KBM-7 (cell line): ENCODE measurements at places on chromosomes 1 and 21.
A peak's percentile ranks its signal among the peaks of the same experiment; 100 is the strongest.

DNA sequence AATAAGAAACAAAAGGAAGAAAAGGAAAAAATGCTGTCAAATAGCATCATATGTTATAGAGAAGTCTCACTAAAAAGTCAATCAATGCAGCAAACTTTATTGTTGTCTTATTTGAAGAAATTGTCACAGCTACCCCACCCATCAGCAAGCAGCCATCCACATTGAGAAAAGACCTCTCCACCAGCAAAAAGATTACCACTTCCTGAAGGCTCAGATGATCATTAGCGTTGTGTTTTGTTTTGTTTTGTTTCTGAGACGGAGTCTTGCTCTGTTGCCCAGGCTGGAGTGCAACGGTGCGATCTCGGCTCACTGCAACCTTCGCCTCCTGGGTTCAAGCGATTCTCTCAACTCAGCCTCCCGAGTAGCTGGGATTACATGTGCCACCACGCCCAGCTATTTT is 29.0 kb downstream of the ATP2B4 start:
- DNase-seq = no peak

DNA sequence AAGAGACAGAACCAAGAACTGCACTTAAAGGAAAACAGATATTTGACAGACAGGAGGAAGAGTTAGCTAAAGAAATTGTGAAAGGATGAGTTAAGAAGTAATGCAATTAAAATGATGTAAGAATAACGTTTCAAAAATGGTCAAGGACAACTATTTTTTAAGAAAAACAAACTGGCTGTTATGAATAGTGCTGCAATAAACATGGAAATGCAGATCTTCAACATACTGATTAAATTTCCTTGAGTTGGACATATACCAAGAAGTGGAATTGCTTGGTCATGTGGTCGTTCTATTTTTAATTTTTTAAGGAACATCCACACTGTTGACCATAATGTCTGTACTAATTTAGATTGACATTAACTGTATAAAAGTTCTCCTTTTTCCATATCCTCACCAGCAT is 23.1 kb upstream of the PHTF1 start:
- no peak for DNase-seq

- peak; percentile 37 for DNase-seq
These were observed 22.7 kb downstream of the UTP25 start for GRCh38 chr1:209850342-209850979.

DNA sequence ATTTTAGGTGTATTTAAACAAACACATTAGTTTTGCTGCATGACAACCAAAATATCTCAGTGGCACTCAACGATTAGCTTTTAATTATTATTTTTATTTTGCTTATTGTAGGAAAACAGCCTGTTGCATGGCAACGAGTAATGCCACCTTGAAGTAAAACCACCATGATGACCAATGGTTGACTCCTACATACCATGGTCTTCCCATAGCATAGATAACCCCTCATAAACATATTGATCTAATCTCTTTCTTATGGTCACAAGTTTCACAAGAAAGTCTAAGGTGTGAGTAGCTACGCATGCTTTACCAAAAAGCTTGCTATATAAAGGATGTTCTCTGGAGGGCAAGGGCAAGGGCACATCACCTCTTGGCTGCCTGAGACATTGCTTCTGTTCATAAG is 61.5 kb upstream of the PTBP2 start:
- no peak for DNase-seq

- DNase-seq = no peak
These were observed 2.3 kb downstream of the ATP1A1 start for GRCh38 chr1:116375148-116375886.

GRCh38 chr1:165259706-165260428 is 96.6 kb downstream of the LMX1A start:
- no peak for DNase-seq

GRCh38 chr1:54137534-54138061 is 15.2 kb downstream of the CDCP2 start:
- DNase-seq = peak; percentile 61

- DNase-seq = peak; percentile 30
These were observed 554 bp downstream of the ZNF281 start for GRCh38 chr1:200409203-200409760.

DNA sequence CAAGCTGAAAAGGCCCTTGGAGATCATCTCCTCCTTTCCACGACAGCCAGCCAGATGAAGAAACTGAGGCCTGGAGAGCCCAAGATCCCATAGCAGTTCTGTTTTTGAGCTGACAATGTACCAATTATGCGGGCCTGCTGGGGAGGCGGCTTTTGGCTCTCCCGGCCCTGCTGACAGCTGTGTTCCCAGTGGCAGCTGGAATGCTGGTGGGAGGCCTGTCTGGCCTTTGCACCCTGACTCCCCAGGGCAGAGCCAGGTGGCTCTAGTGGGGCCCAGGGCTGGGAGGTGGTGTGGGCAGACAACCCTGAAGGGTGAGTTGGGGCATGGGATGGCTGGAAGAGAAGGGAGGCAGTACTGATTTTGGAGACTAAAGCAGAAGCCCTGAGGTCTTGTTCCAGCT is 30.7 kb upstream of the WASF2 start:
- DNase-seq = no peak

DNA sequence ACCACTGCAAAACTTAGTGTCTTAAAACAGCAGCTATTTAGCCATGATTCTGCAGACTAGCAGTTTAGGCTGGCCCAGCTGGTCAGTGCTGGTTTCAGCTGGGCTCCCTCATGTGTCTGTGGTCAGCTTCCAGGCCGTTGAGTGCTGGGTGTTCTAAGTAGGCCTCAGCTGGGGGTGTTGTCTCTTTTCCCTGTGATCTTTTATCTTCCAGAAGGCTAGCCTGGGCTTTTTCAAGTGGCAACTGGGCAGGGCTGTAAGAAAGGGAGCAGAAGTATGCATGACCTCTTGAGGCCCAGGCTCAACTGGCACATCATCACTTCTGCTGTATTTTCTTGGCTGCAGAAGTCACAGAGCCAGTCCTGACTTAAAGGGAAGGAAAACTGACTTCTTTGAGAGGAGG is 136.1 kb downstream of the KIF26B start:
- no peak for DNase-seq

DNA sequence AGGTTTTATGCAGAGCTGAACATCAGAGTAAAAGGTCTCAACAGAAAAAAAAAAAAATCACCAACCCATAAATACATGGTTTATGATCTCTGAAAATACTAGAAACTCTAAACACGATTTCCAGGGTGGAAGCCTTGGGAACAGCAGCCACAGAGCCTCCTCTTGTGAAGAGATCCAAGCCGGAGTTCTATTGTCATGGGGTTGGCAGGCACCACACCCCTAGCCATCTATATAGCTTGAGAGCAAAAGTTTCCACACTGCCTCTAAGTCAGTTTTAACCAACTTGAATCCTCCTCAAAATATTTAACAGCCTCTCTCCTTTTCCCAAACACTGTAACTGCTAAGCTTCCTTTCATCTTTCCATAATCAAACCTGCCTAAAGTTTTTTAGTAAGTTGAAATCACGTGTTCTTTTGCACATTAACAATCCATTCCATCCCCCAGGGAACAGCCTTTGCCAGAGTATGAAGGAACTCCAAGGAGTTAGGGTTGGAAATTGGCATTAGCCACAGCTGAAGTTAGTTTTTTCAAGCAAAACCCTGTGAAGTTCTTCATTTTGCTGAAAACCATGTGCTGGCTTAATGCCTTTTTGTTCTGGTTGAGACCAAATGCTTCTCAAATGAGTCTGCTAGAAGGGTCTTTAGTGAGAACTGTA is 13.8 kb upstream of the SEC16B start:
- DNase-seq = no peak

GRCh38 chr1:81228926-81229325 is 571.8 kb upstream of the ADGRL2 start:
- no peak for DNase-seq

GRCh38 chr21:34942911-34943310 is 106.2 kb downstream of the RUNX1 start:
- DNase-seq = peak; percentile 67

GRCh38 chr1:18960821-18961220 is 4.3 kb upstream of the IFFO2 start:
- no peak for DNase-seq

- DNase-seq = no peak
These were observed 1571.3 kb upstream of the PRMT6 start for GRCh38 chr1:105485207-105485606.

GRCh38 chr1:51523931-51524330 is 4.9 kb upstream of the EPS15 start:
- no peak for DNase-seq

- peak; percentile 51 for DNase-seq
These were observed 9.8 kb upstream of the GJA8 start for GRCh38 chr1:147892731-147893214.

DNA sequence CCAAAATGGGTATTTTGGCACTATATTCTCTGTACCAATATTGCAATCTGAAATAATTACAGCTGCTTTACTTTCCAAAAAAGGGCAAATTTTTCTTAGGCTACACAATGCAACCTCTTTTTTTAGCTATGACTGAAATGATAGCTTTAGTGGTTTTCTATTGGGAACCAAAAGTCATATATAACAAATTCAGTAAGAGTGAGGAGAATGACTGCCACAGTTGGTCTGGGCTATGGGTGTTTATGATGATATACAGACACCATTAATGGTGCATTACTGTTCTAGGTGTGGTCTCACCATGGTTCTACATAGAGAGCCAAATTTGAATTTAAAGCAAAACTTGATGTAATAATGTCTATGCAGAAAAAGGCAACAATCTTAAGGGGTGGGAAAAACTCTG is 72.3 kb upstream of the PTBP2 start:
- DNase-seq = no peak

GRCh38 chr1:82391712-82392111 is 591.0 kb downstream of the ADGRL2 start:
- no peak for DNase-seq

DNA sequence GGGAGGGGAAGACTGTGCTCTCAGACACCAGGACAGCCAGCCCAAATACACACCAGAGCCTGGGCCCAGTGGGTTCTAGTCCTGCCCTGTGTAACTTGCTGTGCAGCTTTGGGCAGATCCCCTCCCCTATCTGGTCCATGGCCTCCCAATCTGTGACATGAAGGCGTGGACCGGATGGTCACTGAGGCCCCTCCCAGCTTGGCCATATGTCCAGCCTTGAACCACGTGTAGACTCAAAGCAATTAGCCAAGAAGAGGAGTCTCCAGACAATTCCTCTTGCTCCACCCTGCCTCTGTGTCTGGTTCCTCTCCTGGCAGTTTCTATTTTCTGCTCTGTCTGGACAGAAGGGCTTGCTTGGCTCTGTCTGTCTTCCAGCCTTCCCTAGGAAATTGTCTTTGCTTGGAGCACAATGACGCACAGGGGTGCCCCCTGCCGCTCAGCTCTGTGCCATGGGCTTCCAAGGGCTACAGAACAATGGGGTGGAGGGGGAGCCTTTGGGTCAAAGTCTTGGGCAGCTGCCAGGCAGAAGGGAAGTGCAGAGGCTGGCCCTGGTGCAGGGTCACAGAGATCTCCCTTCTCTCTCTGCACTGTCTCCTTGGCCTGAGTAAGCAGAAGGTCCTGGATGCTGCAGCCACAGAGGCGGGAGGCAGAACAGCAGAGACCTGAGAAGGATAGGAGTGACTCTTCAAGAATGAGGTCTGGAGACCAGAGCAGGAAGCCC is 66.1 kb downstream of the TENT5C start:
- peak; percentile 81 for DNase-seq
